ENCODE measurements at places on chromosomes 2 and 18.

- no peak for DNase-seq
These were observed at the start of gene POU3F3 for GRCh38 chr2:104853534-104854497. POU3F3 (plus strand) TSS chr2:104854115; CDS start chr2:104855511, 1,396 bp downstream.

- DNase-seq = no peak
These were observed 21.2 kb downstream of the PRELID3A start for GRCh38 chr18:12428923-12429322.

- peak; percentile 23 for DNase-seq
These were observed 14.3 kb downstream of the IMPA2 start for GRCh38 chr18:11995445-11996189.

DNA sequence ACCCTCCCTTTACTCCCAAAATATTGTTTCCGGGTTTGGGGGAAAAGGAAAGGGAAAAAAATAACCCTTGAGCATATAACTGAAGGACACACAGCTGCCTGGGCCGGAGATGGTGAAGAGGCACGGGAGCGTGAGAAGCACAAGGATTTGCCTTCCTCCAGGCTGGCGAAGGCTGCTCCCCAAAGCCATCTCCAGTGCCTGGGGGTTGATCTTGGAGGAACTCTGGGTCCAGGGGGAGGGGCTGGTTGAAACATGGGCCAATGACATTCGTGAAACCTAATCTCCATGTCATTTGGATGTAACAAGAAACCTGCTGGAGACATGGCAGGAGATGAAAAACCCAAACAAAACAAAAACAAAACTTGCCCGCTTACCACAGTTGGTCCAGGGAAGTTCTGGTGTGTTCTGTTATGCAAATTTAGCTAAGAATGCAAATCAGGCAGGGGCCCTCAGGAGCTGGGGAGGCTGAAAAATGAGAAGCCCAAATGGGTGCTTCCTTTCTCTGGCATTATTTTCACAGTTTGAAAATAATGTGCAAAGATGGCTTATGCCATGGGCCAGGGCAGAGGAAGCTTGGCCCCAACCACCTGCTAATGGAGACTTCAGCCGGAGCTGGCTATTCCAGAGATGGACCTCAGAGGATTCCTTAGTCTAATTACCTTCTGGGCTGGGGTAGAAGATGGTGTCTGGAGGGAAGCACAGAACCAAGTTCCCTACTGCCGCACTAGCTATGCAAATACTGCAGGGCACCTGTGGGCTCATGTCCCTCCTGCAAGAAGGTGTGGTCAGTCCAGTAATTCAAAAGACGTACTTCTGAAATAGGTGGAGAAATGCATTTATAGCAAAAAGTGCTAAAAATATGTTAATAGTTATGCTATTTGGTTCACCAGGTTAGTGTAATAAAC is 180.9 kb downstream of the BCL2 start:
- DNase-seq = no peak

DNA sequence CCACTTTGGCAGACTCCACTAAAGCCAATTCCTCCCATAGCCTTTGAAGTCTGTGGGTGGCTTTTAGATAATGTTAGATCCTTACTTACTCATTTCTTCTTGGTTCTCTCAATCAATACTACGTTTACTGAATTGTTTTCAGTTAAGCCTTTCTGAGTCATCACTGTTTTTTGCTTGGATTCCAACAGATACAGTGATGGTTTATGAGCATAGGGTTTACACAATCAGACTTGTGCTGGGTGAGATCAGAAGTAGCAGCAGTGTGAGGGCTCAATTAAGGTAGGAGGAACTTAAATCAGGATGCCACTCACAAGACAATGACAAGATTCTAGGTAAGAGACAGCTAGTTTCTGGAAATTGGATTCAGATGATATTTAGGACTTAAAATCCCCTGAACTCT is 297.7 kb upstream of the DOK6 start:
- DNase-seq = no peak

- no peak for DNase-seq
These were observed 288.1 kb downstream of the CCDC178 start for GRCh38 chr18:33152376-33152775.

DNA sequence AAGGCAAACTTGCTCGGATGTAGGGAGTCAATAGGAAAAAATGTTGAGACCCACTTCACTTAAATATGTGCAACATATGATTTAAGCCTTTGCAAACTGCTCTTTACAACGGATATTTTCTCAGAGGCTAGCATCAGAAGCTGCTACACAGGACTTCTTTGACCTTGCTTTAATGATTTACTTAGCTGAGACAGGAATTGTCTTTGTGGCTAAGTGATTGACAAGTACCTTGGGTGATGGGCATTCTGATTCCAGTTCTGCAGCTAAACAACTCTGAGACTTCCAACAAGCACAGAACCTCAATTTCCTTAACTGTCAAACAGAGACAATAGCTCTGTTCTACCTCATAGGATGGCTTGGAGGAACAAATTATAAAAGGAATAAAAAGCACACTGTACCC is 150.2 kb downstream of the NCKAP5 start:
- DNase-seq = no peak

DNA sequence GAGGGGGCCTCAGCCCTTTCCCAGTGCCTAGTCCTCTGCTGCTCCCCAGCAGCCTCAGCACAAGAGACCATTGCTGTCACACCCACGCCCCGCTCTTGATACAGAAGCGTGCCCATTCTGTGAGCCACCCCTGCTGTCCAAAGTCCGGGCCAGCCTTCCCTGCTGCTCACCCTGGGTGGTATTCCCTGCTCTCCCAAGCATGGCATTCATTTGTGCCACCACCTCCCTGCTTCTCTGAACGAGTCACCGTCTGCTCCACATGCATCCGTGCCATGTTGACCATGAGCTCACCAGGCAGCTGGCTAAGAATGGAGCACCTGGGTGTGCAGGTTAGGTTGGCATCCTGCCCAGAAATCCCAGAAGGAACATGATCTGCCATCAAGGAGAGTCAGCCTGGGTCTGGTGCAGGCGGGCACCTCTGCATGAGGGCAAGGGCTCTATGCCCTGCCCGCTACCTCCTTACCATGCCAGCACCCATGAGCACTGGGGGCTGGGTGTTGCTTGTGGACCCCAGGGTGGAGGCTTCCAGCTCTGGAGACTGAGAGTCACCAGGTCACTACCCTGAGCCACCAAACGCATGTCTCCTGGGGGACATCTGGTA is 63.0 kb downstream of the TWIST2 start:
- DNase-seq = no peak

- no peak for DNase-seq
These were observed 184.8 kb downstream of the DIS3L2 start for GRCh38 chr2:232146294-232146693.

DNA sequence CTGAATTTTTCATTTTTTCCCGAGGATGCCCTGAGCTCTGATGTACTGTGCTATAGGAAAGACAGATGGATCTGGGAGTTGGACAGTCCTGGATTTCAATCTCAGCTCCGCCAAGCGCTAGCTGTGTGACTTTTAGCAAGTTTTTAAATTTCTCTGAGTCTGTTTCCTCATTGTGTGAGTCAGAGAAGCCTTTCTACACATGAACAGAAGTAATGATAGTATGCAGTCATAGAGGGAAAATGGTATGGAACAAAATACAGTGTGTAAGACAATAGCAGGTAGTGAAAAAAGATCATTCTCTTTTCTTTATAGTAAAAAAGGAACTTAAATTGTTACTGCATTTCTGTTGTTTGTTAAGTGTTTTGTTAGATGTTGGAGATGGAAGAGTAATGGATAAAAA is 52.4 kb upstream of the PPM1B start:
- no peak for DNase-seq

DNA sequence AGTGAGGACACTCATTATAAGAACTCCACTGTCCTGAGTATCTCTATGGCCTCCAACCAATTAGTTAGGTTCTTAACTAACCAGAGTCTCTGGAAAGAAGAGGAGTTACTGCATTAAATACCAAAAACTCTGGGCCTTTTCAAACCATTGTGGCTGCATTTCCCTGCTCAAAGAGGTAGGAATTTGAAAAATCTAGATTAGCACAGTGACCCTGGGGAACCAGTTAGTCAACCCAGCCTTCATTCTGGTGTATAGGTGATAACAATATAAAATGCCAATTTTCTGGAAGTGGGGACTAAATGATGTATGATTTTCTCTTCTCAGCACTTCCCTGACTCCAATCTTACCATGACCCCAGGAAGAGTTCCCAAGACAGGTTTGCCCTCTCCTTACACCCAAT is 287.8 kb upstream of the SETBP1 start:
- no peak for DNase-seq

GRCh38 chr18:9661564-9661963 is 46.5 kb upstream of the RAB31 start:
- DNase-seq = no peak

- DNase-seq = no peak
These were observed 44.7 kb downstream of the POMC start for GRCh38 chr2:25123682-25124081.

- DNase-seq = no peak
These were observed 5.7 kb downstream of the MCFD2 start for GRCh38 chr2:46909771-46910419.

GRCh38 chr2:19675856-19676460 is 225.8 kb downstream of the TTC32 start:
- no peak for DNase-seq

- DNase-seq = no peak
These were observed 15.2 kb downstream of the NFATC1 start for GRCh38 chr18:79410731-79411613.

DNA sequence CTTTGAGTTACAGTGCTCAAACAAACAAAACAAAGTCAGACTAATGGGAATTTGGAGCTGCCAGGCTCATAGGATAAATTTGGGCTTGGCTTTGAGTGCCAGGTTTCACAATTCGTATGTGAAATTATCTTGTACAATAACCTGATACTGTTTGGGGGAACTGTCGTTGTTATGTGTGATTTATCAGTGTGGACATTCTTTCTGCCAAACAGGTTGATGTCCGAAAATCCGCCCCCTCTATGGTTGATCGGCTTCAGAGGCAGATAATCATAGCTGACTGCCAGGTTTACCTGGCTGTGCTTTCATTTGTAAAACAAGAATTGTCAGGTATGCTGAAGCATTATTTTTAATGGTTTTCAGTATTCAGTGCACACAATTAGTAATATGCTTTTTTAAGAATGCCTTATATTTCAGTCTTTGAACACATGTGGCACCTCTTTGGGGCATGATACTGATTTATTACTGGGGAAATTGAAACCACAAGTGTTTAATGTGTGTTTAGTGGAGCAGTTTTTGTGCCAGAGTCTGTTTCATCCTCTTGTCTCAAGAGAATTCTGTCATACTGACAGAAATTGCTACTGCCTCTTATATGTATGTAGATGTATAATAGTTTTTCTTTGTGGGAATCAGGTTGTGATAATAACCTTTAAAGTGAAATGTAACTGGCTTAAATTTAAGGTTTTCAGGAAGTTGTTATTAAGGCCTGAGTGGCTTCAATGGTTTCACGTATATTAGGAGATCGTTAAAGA is 54.6 kb downstream of the TTC39C start:
- DNase-seq = no peak

- DNase-seq = no peak
These were observed 60.2 kb downstream of the EHD3 start for GRCh38 chr2:31294196-31294595.

DNA sequence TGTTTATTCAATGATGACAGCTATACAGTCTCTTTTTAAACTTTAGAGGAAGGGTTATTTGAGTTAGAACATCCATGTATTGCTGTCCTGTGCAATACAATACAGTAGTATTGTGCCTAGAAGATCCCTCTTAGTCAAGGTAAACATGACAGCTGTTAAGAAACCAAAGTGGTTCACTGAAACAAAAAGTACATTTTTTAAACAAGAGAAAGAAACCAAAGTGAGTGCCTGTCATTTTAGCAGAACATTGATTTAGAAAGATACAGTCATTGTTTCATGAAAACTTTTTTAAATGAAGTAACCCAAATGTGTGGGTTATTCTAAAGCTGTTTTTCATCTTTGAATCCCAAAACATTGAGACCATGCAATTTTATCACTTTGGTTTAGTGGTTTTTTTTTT is 15.5 kb downstream of the ITPRID2 start:
- DNase-seq = no peak

DNA sequence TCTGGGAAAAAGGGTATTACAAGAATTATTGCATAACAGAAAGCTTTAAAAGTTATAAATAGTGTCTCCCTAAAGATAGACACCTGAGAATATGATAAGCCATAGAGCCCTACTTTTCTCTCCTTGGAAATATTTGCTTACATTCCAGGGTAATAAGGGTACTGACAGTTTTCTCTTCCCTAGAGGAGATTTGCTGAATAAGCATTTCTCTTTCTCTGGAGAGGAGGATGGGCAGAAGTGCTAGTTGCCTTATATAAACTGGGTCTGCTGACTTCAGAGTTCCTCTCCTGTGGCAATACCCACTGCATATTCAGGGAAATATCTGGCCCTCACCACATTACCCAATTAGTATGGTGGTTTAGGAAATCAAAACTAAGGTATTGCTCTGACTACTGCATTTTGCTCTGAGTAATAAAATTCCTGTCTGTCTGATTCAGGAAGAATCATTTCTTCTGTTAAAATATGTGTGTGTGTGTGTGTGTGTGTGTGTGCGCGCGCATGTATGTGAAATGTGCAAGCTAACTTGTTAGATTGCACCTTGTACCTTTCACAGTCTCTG is 1391.3 kb downstream of the DSC3 start:
- DNase-seq = no peak

DNA sequence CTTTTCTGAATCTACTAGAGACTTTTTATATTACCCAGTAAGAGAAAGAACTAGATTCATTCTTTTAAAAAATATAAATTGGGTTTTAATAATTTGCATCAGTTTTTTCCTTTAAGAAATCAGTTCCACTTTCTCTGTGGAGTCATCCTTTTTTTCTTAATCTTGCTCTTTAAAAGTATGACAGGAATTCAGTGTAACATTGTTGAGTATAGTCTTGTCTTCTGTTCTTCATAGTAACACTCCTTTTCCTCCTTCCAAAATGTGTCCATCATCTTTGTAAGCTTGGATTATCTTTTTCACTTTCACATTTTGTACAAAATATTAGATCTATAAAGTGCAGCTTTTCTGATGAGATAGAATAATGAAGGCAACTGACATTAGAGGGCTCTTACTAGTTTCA is 135.4 kb downstream of the HAUS1 start:
- no peak for DNase-seq

DNA sequence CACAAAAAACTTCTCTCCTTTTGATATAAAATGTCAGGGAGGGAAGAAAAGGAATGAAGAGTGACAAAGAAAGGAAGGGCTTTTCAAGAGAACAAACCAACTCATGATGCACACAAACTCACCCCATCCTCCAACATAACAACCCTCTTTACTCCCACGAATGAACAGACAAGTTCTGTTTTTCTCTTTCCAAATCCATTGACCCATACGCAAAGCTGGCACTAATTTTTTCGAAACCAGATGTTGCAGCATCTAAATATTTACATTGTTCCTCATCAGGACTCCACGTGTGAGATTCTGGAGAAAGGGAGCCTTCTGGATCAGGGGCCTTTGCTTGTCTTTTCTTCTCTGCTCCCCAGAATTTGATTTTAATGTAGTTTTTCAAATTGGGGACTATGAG is 143.3 kb upstream of the BCL2L11 start:
- no peak for DNase-seq

DNA sequence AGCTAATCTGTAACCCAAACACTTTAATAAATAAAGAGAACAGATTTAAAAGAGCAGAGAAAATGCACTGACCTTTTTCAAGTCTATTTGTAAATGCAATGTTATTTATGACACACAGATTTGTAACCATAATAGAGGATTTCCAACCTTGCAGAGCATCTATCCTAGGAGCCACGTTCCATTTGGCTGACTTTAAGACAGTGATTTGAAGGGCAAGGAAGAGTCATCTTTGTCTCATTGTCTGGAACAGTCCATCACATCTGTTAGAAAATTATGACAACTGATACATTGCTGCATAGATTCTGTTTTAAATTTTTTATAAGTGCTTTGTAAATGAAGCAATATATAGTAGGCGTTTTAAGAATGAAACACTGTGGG is 90.8 kb upstream of the L3MBTL4 start:
- DNase-seq = no peak

GRCh38 chr2:1286929-1287328 is 126.3 kb upstream of the TPO start:
- DNase-seq = no peak
